Esophagus squamous epithelium (tissue), 5 donors: ENCODE measurements at places on chromosomes 4 and X. TPM values are rescaled to one million over a fixed set of nuclear protein-coding genes. Genes with fewer than 3 reads are reported as not detected.

GRCh38 chr4:163269166-163269565, 63.2 kb downstream of the NPY1R start:
- H3K27me3 ChIP-seq = no peaks in the 10 kb centered on the region
- H3K27ac ChIP-seq = no peak overlapping the region
- no peaks in the 10 kb centered on the region for H3K36me3 ChIP-seq
- no peak for DNase-seq
- H3K4me1 ChIP-seq = no peaks in the 10 kb centered on the region

MAGEC2 gene
- total RNA-seq = not detected

VEGFC gene
- 3.8 TPM for total RNA-seq

CT83 gene
- total RNA-seq = not detected

BMP2K gene
- 27.4 TPM for total RNA-seq

DNA sequence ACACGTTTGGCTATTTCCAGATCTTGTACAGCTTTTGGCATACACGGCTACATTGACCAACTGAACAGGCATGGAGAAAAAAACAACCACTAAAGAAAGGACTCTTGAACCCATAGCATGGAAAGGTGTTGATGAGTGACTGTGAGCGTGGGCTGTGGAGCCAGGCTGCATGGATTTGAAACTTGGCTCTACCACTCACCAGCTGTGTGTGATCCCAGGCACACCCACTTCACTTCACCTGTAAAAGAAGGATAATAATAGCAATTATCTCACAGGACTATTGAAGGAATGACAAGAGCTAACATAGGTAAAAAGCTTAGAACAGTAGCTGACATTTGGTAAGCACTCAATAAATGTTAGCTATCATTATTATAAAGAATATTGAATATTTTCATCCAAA, 301.7 kb upstream of the CPEB2 start:
- DNase-seq = no peak
- H3K27ac ChIP-seq = no peak overlapping the region
- no peaks in the 10 kb centered on the region for H3K36me3 ChIP-seq
- no peak overlapping the region for H3K4me3 ChIP-seq
- no peaks in the 10 kb centered on the region for H3K27me3 ChIP-seq

VCX2 gene
- not detected for total RNA-seq

MND1 gene
- total RNA-seq = 2.3 TPM

ARHGEF6 gene
- total RNA-seq = 10.5 TPM

DNA sequence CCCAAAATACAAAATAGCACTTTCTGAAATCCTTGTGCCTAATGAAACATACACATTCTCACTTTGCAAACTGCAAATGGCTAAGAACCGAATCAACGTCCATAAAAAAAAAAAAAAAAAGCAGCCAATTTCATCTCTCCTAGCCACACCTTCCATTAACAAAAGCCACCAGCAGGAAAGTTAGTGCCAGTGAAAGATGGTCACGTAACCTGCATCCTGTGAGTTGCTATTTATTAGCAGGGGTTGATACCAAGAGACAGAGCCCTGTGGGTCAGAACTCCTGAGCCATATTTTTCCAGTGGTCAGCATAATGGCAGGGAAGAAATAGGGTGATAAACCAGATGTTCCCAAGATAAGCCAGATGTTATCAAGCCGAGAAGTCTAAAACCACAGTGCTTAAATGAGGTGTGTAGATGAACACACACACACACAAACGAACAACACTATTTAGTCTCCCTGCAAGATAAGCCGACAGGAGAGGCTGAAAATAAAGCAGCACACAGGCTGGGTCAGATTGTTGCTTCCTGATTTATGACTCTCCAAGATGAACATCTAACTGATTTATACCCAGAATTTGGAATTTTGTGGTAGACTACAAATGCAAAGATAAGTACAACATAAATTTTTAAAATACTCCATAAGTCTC, 11.5 kb downstream of the PPARGC1A start:
- H3K4me3 ChIP-seq = no peak overlapping the region
- H3K27me3 ChIP-seq = no peaks in the 10 kb centered on the region
- H3K36me3 ChIP-seq = no peaks in the 10 kb centered on the region
- no peak for DNase-seq
- H3K27ac ChIP-seq = no peak overlapping the region
- H3K4me1 ChIP-seq = peaks cover 4% of the 10 kb centered on the region
